ENCODE measurements at places on chromosomes 5 and 9.

- DNase-seq: no peak
These were observed 127.1 kb downstream of the DAB2IP start for GRCh38 chr9:121778252-121779225.

DNA sequence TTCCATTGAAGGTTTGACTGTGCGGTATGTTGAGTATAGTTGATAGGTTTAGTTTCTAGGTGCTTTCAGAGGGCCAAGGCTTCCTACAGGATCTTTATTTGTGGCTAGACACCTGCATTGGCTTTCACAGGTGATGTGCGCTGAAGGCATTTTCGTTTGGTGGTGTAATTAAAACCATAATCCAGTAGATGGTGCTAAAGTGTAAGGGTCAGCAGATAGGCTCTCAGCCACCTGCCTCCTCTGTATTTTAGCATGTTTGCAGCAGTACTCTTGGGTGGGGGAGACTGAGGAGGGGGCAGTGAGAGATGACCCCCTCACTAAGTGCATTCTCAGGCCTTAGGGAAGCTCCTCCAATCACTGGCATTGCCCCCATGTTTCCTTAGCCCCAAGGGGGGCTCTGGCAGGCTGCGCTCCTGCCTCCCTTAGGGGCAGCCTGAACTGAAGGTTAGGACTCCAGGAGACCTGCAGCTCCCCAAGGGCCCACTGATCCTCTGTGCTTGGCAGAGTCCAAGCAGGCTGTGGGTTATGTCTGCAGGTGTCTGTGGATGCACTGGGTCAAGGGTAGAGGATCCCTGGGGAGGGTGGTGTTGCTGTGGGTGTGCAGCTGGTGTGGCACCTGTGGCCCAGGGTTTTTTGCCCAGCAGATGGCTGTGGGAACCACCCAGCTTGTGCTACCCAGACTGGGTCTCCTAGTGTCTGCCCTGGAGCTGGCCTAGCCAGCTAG is 23.4 kb downstream of the CDK20 start:
- peak; percentile 76 for DNase-seq

DNA sequence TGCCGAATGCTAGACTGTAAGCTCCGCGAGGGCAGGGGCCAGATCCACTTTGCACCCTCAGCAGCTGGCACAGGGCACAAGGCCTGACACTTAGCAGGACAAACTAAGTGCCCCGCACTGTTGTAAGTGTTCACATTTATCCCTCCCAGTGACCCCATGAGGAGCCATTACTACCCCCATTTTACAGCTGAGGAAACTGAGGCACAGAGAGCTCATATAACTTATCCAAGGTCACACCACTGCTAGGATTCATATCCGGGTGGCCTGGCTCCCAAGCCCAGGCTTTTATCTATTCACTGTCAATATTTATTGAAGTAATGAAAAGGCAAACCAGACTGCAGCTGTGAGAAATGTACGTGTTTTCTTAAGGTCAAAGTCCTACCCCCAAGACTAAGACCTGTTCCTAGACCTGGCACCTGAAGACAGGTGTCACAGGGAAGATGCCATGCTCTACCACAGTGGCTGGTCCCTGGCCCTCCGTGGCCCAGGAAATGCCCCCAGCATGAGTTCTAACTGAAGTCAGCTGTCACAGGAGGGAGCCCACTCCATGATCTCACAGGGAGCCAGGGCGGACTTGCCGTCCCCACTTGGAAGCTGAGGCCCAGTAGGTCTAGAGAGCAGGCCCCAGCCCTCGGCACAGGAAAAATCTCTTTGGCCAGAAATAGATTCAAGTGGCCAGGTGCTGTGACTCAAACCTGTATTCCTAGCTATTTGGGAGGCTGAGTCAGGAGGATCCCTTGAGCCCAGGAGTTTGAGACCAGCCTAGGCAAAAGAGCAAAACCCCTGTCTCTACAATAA is 74.7 kb upstream of the IL17B start:
- DNase-seq: no peak

GRCh38 chr5:74480201-74480600 is 160.3 kb downstream of the ENC1 start:
- DNase-seq: no peak

- no peak for DNase-seq
These were observed 89.7 kb downstream of the DAP start for GRCh38 chr5:10671041-10672008.
